Stimulated activated CD4-positive, alpha-beta T cell treated with anti-CD3 and anti-CD28 coated beads, Interleukin-15, amount 100 ng/mL, for 1 hour (primary cell): ENCODE measurements at places on chromosomes 13 and 19.

GRCh38 chr13:36030670-36031331, 100.4 kb downstream of the DCLK1 start:
- no peak for DNase-seq

- DNase-seq: no peak
Measured at GRCh38 chr13:101584331-101584730, 131.9 kb downstream of the ITGBL1 start.

- DNase-seq: no peak
Measured at GRCh38 chr13:39297664-39298171, 259.5 kb downstream of the NHLRC3 start.

GRCh38 chr13:72561791-72562190, 165.6 kb downstream of the MZT1 start:
- DNase-seq: no peak

GRCh38 chr13:108069521-108070210, 145.7 kb downstream of the LIG4 start:
- DNase-seq: no peak

- DNase-seq: no peak
Measured at GRCh38 chr19:50770888-50771287, 624 bp downstream of the GPR32 start.
